Activated CD4-positive, alpha-beta T cell treated with anti-CD3 and anti-CD28 coated beads, Interleukin-2, amount 50 U/mL, for 24 hours (primary cell): ENCODE measurements at places on chromosomes 2 and 18.

- no peak for DNase-seq
Observed at GRCh38 chr2:46569061-46569560, 89.7 kb downstream of the TMEM247 start.

DNA sequence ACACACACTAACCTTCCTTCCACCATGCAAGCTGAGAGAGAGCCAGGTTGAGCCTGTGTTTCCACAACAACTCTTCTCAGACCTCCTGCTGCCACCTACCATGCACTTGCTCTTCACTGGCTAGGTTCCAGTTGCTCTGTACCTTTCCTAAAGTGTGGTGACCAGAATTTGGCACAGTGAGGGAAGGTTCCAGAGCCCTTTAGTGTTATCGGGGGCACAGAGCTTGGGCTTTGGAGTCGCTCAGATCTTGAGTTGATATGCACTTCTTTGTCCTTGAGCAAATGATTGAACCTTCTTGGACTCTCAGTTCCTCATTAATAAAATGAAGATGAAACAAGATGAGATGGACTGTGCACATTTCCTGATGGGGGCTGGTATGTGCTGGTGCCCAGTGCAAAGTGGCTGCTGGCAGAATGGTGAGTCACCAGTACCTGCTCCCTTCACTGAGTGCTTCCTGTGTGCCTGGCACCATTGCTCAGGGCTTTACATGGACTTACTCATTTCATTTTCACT is 47.1 kb downstream of the NEDD4L start:
- no peak for DNase-seq

- DNase-seq: no peak
Observed at GRCh38 chr2:224586127-224586695, 1.0 kb upstream of the CUL3 start.

DNA sequence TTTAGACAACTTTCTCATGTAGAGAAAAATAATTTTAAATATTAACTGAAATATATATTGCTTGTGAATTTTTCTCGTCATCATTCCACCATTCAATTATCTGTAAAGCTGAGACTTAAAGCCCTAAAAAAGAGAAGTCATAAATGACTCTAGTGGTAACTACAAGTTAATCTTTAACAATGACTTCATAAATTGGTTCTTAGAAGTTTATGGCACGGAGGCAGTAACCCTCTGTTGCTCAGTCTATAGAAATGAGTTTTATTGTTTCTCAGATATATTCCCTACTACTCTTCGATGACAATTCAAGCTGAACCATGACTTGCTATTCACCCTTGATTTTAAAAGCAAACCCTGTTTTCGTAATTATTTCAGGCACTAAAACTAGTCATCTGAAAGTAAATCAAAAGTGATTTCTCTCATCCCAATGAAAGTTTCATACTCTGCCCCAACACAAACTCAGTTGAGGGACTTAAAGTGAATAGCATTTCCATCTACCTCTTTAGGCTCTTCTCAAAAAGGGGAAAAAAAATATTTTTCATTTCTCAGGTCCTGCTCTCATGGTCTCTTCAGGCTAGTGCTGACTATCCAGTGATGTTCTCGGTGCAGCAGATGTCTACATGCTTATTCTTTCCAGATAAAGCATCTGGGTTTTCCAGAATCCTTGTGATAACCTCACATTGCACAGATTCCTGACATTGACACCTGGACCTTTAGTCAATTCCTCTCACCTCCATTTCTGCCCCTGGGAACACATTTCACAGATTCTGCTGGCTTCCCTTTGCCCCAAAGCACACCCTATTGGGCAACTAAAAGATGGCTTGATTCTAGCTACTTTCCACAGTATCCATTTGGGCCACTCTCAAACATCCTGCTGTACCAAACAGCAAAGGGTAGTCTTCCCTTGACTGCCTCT is 207.8 kb upstream of the LRATD1 start:
- DNase-seq: no peak

DNA sequence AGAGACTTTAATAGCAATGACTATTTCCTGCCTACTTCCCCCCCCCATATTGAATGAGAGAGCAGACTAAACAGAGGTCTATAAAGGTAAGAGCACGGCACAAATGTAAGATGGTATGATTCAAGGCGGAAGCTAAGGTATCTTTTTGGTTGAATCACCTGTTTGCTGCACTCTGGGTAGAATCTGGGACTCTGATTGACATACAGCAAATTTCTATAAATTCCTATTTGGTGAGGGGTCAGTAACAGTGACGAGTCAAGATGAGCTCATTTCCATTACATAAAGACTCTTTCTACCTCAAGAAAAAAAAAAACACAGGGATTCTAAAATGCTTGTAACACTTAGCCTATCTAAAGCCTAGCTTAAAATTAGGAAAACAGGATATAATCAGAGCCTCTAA is 297.3 kb downstream of the TNS1 start:
- DNase-seq: no peak

GRCh38 chr2:189474526-189474925 is 33.3 kb downstream of the WDR75 start:
- DNase-seq: no peak

- DNase-seq: no peak
Observed at GRCh38 chr18:65409261-65409660, 341.6 kb upstream of the CDH7 start.

GRCh38 chr18:65435534-65435933 is 315.3 kb upstream of the CDH7 start:
- DNase-seq: no peak

DNA sequence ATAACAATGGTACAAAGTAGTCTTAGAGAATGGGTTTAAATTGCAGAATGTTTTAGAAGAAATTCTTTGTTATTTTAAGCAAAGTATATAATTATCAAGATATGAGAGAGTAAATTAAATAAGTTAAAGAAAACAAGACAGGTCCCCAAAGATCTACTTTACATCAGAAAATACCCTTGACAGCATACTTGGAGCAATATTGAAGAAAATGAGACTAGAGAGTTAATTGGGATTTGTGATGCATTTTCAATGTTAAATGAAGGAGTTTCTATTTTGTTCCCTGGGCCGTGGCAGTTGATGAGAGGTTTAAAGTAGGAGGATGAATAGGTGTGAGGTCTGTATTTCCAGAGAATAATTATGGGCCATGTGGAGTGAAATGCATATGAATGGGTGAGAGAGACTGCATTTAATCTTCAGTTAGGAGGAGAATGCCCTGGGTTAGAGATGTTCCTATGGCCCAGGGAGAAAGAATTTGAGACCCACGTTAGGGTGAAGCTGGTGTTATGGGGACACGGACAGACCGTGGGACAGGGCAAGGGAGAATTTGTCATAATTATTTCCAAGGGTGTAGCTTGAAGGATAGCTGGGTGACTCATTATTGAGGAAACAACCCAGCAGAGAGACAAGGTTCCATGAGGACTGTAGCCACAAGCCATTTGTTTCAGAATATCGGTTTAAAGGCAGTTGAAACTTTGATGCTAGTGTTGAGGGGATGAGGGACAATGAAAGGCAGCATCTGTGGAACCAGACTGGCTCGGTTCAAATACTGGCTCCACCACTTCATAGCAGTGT is 22.7 kb downstream of the MGAT5 start:
- no peak for DNase-seq

GRCh38 chr2:9573013-9573720 is 17.5 kb upstream of the ADAM17 start:
- no peak for DNase-seq
